ENCODE measurements at places on chromosomes 6 and 20.

DNA sequence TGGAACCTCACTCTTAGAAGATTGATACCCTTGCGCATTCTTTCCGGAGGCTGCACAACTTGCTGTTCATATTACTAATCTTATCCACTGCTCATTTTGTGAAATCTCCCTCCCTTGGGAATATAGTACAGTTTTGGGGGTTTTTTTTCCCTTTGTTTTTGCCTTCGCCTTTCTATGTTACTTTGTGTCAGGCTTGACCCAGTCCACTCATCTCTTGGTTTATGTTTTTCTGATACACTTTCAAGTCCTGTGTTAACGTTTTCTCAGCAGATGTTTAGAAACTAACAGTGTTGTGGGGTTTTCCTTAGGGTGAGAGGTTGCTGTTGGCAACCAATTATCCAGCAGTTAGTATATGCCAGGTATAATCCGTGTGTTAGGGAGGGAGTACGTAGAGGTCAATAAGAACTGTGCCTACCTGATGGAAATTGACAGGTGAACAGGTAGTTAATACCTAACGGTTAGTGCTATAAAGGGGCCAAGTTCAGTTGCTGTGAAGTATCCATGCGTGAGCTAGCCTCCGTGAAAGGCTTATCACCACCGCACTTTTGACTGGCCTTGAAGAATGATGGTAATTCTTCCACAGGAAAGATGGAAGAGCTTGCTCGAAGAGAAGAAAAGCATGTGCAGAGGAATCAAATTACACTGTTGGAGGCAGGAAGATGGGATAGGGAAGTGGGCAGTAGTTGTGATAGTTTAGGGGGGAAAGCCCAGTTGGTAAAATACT, 1.4 kb downstream of the NFYA start:
- DNase-seq, result peak; percentile 10

DNA sequence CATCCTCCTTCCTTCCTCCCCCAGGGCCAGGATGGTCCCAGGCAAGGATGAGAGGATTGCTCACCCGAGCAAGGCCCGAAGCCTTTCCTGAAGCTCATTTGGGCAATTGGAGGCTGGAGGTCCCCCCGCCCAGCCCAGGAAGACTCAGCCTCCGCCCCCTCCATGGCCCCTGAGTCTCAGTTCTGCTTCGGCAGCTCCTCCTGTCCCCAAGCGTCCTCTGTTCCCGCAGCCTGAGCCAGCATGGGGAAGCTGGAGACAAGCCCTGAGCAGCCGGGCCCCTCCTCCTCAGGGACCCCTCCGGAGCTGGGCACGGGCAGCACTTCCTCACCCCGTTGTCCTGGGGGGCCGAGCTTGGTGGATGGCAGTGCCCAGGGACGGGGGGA, 26.0 kb downstream of the SLC17A9 start:
- no peak for DNase-seq

GRCh38 chr20:37411408-37412219, 65.7 kb downstream of the SRC start:
- DNase-seq, result no peak

GRCh38 chr6:159456349-159456748, 236.7 kb downstream of the SOD2 start:
- DNase-seq, result no peak

- DNase-seq, result peak; percentile 3
These were observed 866.7 kb upstream of the GJE1 start for GRCh38 chr6:141265756-141266623.

DNA sequence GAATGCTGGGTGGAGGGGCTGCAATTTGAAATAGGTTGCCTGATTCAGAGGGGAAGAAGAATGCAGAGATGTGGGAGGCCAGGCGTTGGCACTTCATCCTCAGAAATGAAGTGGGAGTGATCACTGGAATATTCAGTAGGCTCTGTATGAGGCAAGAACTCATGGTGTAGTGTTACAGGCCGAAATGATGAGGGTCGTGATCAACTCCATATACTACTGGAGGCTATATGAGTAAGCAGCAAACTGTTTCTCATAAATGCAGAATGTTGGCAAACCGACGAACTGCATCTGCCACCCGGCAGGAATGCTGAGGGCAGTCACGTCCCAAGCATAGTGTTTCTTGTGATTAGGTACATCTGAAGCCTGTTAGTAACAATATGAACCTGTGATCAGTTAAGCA, 12.7 kb downstream of the KCNS1 start:
- DNase-seq, result no peak

GRCh38 chr6:170284126-170284773, 6.6 kb downstream of the DLL1 start:
- no peak for DNase-seq

DNA sequence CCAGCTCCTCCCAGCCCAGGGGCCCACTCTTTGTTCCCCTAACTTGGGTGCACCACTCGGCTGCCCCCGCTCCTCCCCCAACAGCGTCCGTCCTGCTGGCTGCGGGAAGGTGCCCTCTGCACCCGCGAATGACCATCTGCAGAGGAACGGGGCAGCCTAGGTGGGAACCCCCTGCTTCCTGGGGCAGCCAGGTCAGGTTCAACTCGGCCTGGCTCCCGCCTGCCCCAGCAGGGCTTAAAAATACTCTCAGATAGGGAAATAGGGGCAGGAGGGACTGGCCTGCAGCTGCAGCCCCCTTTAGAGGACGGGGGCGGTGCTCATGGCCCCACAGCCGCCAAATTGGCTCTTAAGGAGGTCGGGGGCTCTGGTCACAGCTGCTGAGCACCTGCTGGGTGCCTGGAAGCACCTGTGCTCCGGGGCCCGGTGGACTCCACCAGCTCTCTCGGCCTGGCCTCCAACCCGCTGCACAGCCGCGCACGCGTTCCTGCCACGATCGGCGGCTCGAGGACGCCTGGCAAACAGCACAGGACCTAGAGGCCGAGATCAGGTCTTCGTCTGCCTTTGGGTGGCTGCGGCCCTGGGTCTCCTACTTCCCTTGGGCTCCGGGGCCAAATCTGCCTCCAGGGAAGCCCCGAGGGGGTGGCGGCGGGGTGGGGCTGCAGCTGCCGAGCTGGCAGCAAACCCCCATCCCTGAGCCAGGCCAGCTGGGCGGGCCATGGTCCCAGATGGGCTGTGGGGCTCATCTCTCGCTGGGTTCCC, 700 bp upstream of the LAMA5 start:
- no peak for DNase-seq

- DNase-seq, result no peak
These were observed 30.4 kb upstream of the SMOC2 start for GRCh38 chr6:168410554-168411011.

DNA sequence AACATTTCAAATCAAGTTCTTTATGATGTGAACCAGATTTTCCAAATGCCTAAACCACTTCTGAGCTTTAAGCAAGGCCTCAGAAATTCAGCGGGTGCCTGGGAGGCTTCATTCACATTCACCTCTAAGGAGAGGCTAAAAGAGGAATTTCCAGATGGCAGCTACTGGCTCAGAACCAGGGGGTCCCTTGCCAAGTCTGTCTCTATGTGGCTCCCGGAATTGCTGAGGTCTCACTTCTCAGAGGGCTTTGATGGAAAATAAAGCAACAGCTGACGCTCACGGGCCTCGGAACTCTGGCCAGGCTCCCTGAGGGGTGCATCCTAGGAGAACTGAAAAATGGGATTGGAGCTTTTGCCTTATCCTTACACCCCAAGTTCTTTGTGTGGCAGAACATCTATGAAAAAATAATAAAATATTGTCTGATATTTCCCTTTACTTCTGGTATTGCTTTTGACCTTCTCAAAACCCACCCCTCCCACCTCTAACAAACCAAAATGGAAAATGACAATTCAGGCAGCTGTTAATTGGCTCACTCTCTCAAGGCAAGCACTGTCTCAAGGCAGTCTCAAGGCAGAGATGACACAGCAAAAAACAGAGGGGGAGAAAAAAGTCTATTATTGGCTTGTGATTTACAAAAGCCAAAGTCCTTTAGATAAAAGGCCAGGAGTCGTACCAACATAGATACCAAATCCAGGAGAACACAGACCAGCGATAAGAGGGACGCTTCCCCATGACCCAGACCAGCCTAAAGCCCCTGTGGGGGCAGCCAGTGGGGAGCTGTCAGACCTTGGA, 21.8 kb upstream of the LRRN4 start:
- no peak for DNase-seq

DNA sequence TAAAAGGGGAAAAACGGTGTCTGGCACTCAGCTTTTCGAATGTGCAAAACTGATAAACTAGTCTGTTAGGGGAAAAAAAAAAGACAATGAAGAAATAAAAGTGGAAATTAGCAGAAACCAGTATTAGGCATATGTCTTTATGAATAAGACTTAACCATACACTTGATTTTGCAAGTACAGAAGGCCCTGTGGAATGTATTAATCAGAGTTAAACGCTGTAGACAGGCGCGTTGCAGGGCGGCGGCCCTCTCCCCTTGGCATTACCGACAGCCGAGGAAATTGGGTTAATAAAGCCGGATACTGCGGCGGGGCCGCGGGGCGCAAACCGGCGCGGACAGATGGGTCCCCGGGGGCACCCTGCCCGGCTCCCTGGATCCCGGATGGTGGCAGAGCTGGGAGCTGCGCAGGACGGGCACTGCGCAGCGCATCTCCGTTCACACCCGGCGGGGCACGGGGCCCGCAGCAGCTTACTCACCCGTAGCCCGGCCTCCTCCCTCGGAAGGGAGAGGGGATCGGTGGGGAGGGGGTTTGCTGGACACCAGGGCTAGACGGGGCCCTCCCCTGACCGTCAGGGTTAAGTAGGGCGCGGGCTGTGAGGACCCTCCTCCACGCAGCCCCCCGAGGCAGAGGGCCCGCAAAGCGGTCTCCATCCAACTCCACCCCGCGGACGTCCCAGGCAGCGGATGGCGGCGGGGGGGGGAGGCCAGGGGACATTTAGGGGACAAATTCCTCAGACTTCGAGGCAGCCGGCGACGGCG, 2.0 kb downstream of the BHLHE23 start:
- DNase-seq, result no peak

- DNase-seq, result no peak
These were observed 92.0 kb downstream of the CD40 start for GRCh38 chr20:46209930-46210671.

DNA sequence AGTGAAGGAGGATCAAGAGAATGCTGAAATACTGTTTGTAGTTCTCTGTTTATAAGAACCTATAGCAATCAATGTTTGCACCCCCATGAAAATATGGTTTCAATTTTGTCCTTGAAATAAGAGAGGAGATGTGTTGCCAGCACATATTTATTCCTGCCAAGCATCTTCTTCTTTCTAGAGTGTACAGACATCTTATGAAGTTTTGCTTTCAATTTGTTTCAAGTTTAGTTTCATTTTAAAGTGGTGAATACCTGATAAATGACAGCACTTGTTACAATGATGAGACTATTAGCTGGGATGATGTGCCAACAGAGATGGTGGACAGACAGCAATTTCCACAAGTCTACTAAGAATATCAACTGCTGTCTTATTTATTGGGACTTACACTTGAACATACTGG, 39.2 kb upstream of the CENPW start:
- no peak for DNase-seq

DNA sequence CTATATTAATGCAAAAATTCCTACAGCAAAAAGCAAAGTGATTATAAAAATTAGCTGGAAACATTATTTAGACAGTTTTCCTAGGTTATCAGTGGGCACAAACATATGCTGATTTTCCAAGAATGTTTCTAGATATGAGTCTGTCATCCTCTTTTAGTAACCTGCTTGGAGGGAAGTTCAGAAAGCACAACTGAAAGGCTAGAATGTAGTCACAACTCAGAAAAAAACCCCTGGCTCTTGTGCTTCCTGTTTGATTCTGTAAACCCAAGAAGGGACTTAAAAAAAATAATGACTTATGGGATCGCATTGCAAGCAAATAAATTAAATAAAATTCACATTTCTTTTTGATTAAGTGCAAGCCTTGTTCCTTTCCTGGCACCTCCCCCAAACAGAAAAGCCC, 708.4 kb upstream of the EPHA7 start:
- no peak for DNase-seq

GRCh38 chr6:125824946-125825771, 34.4 kb downstream of the NCOA7 start:
- no peak for DNase-seq

- no peak for DNase-seq
These were observed 82.1 kb downstream of the TCP11 start for GRCh38 chr6:35058865-35059522.

- no peak for DNase-seq
These were observed 30.4 kb downstream of the IGF2R start for GRCh38 chr6:159999240-159999671.

- DNase-seq, result no peak
These were observed 243.9 kb downstream of the TAF4 start for GRCh38 chr20:61821735-61822134.

- DNase-seq, result no peak
These were observed 182.2 kb upstream of the RREB1 start for GRCh38 chr6:6925391-6926164.

DNA sequence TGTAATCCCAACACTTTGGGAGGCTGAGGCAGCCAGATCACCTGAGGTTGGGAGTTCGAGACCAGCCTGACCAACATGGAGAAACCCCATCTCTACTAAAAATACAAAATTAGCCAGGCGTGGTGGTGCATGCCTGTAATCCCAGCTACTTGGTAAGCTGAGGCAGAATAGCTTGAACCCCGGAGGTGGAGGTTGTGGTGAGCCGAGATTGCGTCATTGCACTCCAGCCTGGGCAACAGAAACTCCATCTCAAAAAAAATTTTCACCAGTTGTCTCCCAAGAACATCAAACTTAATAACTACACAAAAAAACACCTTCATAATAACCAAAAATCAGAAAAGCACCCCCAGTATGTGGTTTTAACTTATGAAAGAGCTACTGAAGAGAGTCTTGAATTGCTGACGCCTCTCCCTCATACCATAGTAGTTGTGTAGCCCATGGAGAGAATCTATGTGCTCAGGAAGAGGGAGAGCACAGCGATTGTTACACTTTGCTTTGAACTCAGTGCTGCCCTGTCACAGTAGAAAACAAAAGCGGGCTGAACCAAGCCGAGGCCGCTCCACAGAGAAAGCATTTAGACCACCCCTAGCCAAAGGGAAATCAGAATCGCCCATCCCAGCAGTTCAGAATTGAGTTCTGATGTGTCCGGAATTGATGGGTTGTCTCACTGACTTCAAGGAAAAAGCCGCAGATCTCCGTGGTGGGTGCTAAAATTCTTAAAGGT, 42.0 kb upstream of the GMPR start:
- DNase-seq, result no peak

- DNase-seq, result peak; percentile 41
These were observed 44.8 kb upstream of the EMILIN3 start for GRCh38 chr20:41411391-41411847.

DNA sequence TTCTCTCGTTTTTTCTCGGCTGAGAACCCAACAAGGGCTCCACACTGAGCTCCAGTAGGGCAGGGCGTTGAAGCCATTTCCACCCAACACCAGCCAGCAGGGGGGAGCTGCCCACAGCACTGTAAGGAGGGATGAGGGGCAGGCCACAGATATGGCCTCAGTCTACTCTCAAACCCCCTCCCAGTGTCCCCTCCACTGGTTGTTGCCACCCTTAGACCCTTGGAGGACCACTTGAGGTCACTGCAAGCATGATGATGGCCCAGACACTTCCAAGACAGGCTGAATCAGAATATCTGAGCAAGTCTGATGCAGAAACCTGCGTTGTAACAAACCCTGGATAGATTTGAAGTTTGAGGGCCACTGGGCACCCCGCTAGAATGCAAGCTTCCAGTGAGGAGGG, 217.0 kb upstream of the CST7 start:
- no peak for DNase-seq

- no peak for DNase-seq
These were observed 116.5 kb upstream of the LAMP5 start for GRCh38 chr20:9397928-9398327.

GRCh38 chr20:57432862-57433491, 41.8 kb downstream of the RBM38 start:
- DNase-seq, result no peak

GRCh38 chr20:51184289-51184688, 161.4 kb upstream of the KCNG1 start:
- no peak for DNase-seq
